ENCODE measurements at places on chromosomes 1 and 21. TPM values are rescaled to one million over a fixed set of nuclear protein-coding genes. Genes with fewer than 3 reads are reported as not detected.

CFAP107 gene
- not detected for polyA plus RNA-seq

- no peak overlapping the region for H3K27ac ChIP-seq
- peaks cover 5% of the 10 kb centered on the region for H3K4me1 ChIP-seq
- H3K36me3 ChIP-seq, result peaks cover 7% of the 10 kb centered on the region
- H3K27me3 ChIP-seq, result no peaks in the 10 kb centered on the region
- DNase-seq, result no peak
- no peak overlapping the region for H3K4me3 ChIP-seq
Measured at GRCh38 chr1:229288516-229288915, 17.6 kb downstream of the RAB4A start.

DNA sequence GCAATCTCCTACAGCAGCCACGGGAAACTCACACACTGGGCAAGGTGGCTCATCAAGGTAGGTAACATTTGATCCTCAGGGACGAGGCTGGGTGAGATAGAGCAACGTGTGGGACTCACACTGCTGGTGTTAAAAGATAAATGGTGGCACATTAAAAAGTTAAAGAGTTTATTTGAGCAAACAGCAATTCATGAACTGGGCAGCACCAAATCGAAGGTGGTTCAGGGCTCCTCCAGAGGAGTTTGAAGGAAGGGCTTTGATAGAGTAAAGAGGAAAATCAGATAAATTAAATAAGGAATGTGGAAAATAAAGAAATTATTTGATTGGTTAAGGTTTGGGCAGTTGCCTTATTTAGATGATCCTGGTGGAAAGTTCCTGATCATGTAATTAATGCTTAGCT, 23.6 kb upstream of the TMEM51 start:
- H3K4me1 ChIP-seq, result no peaks in the 10 kb centered on the region
- no peaks in the 10 kb centered on the region for H3K36me3 ChIP-seq
- H3K27ac ChIP-seq, result no peak overlapping the region
- H3K4me3 ChIP-seq, result no peak overlapping the region
- H3K27me3 ChIP-seq, result no peaks in the 10 kb centered on the region
- no peak for DNase-seq

GRCh38 chr1:3685222-3685621, 32.9 kb downstream of the TP73 start:
- no peaks in the 10 kb centered on the region for H3K36me3 ChIP-seq
- H3K27me3 ChIP-seq, result peaks cover 21% of the 10 kb centered on the region
- no peak for DNase-seq
- no peak overlapping the region for H3K27ac ChIP-seq
- H3K4me1 ChIP-seq, result no peaks in the 10 kb centered on the region

DNA sequence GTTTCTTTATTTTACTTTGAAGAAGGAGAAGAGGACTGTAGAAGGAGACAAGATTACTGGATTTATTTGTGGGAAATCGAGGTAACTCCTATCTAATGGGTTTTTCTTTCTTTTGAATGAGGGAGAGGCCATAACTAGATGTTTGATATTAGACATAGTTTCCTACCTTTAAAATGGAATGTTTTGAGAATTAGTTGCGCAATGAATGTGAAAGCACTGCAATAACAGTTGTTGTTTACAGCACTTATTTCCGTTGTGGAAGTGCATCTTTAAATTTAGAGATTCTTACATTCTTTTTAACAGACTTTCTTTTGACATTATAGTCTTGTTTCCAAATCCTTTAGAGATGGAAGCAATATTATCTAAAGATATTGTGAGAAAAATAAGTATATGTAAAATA, 229.0 kb downstream of the SRGAP2C start:
- no peak for DNase-seq
- H3K27ac ChIP-seq, result no peak overlapping the region
- no peak overlapping the region for H3K4me3 ChIP-seq
- no peaks in the 10 kb centered on the region for H3K36me3 ChIP-seq
- H3K27me3 ChIP-seq, result no peaks in the 10 kb centered on the region

DNA sequence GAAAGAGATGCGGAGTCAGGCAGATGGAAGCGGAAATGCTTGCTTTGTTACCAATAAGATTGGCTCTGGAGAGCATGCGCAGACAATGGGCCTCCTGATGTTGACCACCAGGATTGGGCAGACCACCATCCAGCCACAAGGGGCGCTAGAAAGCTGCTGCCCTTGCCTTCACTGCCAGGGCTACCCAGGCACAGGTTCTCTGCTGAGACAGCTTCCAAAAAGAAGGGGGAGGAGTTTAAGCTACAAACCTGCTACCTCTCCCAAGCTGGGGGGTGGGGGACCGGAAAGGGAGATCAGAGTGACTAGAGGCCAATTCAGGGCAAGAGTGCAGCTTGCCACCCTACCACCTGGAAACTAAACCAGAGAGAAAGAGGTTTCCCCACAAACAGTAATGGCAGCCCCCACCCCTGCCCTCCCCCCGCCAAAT, 369.7 kb downstream of the RRAGC start:
- H3K27ac ChIP-seq, result no peak overlapping the region
- no peaks in the 10 kb centered on the region for H3K36me3 ChIP-seq
- DNase-seq, result peak; percentile 43
- H3K27me3 ChIP-seq, result peaks cover 5% of the 10 kb centered on the region

DNA sequence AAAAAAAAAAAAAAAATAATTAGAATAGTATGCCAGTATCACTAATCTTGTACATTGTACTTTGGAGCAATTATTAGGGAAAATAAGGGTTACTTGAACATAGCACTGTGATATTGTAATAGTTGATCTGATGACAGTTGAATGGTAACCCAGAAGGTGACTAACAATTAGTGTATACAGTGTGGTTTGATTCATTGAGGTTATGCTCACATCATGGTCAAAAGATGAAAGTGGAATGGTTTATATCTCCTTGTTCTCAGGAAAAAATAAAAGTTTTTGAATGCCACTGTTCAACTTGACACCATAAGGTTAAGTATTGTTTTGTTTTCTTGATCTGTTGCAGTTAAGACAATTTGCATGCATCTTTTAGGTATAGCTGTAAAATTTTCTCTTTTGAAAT, 87.0 kb downstream of the GPR52 start:
- no peak overlapping the region for H3K27ac ChIP-seq
- H3K4me3 ChIP-seq, result no peak overlapping the region
- DNase-seq, result no peak
- no peaks in the 10 kb centered on the region for H3K36me3 ChIP-seq
- H3K4me1 ChIP-seq, result peaks cover 6% of the 10 kb centered on the region

DNA sequence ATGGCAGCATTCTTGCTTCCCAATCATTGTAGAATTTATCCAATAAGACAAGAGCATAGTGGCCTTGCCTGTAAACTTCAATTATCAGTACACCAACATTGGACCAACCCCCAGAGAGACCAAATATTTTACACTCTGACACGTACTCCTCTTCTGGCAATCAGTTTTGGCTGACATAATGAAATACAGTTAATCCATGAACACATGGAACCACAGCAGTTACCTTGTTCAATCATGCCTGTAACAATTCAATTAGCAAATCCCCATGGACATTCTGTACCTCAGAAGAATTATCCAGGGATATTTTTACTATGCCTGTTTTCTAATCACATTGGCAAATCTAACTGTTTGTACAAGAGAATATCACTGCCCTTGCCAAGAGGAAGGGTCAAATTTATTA, 2162.0 kb downstream of the MRPL39 start:
- no peaks in the 10 kb centered on the region for H3K4me1 ChIP-seq
- no peak overlapping the region for H3K27ac ChIP-seq
- no peaks in the 10 kb centered on the region for H3K36me3 ChIP-seq
- no peak for DNase-seq
- no peak overlapping the region for H3K4me3 ChIP-seq
- no peaks in the 10 kb centered on the region for H3K27me3 ChIP-seq

- DNase-seq, result no peak
- H3K27me3 ChIP-seq, result no peaks in the 10 kb centered on the region
- H3K27ac ChIP-seq, result no peak overlapping the region
- H3K4me3 ChIP-seq, result no peak overlapping the region
Measured at GRCh38 chr1:42979036-42979430, 20.4 kb upstream of the SLC2A1 start.

- no peaks in the 10 kb centered on the region for H3K27me3 ChIP-seq
- no peak for DNase-seq
- no peaks in the 10 kb centered on the region for H3K36me3 ChIP-seq
- no peak overlapping the region for H3K27ac ChIP-seq
- H3K4me1 ChIP-seq, result no peaks in the 10 kb centered on the region
- H3K4me3 ChIP-seq, result no peak overlapping the region
Measured at GRCh38 chr1:86621286-86621685, 74.4 kb downstream of the CLCA4 start.

BRDT gene
- not detected for polyA plus RNA-seq

DNA sequence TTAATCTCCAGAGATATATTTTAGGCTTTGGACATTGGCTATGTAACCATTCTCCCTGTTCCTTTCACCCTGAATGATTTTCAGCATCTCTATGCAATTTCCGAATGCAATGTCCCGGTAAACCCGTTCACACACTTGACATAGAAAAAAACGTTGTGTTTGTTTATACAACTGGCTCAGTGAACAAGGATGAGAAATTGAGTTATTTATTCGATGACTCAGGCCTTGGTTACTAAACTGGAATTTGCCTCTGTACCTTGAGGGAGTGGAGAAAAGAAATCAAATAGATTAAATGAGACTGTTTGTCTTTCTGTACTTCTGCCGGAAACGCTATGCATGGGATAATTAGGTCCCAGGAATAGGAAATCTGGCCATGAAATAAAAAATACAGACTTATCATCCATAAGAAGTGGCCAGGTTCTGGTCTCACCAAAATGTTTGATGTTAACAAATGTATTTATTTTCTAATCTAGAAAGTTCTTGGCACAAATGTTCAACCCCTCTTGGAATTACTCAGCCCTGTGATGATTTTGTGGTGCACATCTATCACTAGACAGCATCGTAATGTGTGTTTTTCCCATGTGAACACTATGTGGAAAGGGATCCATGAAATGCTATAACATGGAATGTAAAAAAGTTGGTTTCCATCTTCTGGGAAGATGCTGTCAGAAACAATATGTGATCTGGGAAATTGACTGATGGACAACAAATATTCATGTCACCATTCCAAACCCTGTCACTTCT, 253.9 kb downstream of the DUSP10 start:
- no peak overlapping the region for H3K27ac ChIP-seq
- peak; percentile 5 for DNase-seq
- no peaks in the 10 kb centered on the region for H3K27me3 ChIP-seq
- H3K4me1 ChIP-seq, result no peaks in the 10 kb centered on the region

DNA sequence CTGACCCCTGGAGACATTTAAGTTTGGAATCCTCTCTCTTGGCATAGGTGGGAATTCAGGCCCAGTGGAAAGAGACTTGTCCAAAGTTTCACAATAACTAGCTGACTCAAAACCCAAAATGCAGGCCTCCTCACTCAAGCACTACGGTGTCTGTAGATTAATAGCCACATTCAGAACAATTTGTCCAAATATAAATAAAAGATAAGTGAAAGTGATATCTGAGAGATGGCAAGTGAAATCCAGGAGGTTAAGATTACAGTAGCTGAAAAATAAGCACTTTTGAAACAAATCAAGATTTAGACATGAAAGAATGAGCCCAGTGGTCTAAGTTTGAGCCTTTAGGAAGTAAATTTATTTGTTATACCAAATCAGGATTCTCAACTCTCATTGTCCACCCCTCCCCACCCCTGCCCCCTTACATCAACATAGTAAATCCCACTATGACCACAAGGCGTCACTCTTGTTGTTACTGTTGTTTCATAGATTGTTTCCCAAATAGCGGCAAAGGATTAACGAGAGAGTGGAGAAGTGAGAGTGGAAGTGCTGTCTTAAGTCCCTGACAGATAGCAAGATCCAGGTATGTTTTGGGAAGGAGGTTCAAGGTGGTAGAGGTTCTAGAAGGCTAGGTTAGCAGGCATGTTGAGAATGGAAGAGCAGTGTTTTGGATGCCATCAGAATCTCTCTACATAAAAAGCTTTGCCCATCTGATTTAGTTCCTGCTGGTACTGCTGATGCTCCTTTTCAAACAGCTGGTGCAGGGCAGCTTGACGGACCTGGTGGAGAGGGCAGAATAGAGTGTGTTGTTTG, 7.1 kb upstream of the TPM3 start:
- H3K27ac ChIP-seq, result no peak overlapping the region
- no peaks in the 10 kb centered on the region for H3K36me3 ChIP-seq
- no peaks in the 10 kb centered on the region for H3K27me3 ChIP-seq

- no peak for DNase-seq
- peaks cover 55% of the 10 kb centered on the region for H3K27me3 ChIP-seq
- H3K36me3 ChIP-seq, result no peaks in the 10 kb centered on the region
- no peak overlapping the region for H3K27ac ChIP-seq
Measured at GRCh38 chr1:18719786-18720451, 89.3 kb downstream of the PAX7 start.

- H3K27ac ChIP-seq, result no peak overlapping the region
- H3K4me1 ChIP-seq, result no peaks in the 10 kb centered on the region
- no peak for DNase-seq
- H3K4me3 ChIP-seq, result no peak overlapping the region
Measured at GRCh38 chr21:45575993-45576837, 34.0 kb upstream of the SLC19A1 start.

DNA sequence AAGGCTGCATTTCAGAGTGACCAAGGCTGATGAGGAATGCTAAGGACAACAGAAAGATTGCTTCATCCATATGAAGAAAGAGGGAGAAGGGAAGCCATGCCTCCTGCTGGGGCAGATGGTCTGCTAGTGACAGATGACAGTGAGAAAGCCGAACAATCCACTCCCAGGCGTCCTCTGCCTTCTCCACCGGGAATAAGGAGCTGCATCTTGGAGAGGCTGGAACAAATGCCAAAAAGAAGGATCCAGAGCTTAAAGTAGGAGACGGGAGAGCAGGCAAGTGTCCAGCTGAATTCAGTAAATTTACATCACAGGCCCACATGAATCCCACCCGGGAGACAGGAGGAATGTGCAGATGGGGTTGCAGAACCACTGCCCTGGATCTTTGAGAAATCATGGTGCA, 33.4 kb downstream of the DDX20 start:
- DNase-seq, result no peak
- no peak overlapping the region for H3K4me3 ChIP-seq
- H3K27me3 ChIP-seq, result peaks cover 8% of the 10 kb centered on the region
- no peak overlapping the region for H3K27ac ChIP-seq

BARHL2 gene
- polyA plus RNA-seq, result not detected

PRAMEF11 gene
- not detected for polyA plus RNA-seq

DNA sequence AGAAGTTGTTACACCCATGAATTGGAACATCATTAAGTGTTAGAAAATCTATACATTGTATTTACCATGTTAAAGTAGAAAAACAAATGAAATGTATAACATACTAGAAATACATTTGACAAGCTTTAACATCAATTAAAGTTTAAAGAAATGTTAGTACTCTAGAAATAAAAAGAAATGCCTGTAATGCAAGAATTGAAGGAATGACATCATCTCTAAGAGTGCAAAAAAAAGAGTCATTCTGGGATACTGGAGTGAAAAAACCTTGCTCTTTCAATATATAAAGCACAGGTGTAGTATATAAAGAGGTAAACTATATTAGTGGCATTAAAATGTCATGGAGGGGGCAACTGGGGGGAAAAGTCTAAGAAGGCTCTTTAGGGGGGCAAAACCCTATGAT, 210.8 kb upstream of the PLD5 start:
- DNase-seq, result no peak
- no peaks in the 10 kb centered on the region for H3K27me3 ChIP-seq
- H3K27ac ChIP-seq, result no peak overlapping the region
- no peaks in the 10 kb centered on the region for H3K4me1 ChIP-seq
- no peak overlapping the region for H3K4me3 ChIP-seq

Data from cardiac muscle cell (in vitro differentiated cells and primary cell).